ENCODE measurements at places on chromosomes 6 and 20.

GRCh38 chr6:111985202-111985731 is 68.6 kb upstream of the CCN6 start:
- DNase-seq, result no peak

DNA sequence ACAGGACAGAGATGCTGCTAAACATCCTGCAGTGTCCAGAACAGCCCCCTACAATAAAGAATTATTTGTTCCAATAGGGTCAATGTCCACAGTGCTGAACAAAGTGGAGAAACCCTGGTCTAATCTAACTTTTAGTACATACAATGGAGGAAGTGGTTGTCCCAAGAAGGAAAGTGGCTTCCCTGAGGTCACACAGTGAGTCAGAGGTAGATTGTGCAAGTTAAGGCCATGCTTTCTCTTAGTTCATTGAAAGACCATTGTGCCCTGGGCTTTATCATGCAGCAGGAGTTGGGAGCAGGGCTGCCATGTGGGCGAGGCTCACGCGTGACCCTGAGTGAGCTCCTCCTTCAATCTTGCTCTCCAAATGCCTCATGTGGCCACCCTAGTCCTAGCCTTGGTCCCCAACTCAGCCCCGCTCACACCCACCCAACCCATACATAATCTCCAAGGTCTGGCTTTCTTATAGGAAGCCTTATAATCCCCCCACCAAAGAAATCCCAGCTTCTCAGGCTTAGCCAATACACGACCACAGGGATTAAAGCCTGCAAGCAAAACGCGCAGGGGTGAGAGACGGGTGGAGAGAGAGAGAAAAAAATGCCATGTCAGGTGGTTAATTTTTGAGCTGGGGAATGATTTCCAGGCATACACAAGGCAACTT is 19.9 kb downstream of the SLC13A3 start:
- DNase-seq, result no peak

- DNase-seq, result no peak
These were observed 160.5 kb upstream of the LAMP5 start for GRCh38 chr20:9353916-9354276.

- DNase-seq, result peak; percentile 92
These were observed 23.1 kb upstream of the DNAAF9 start for GRCh38 chr20:3430376-3431069.

DNA sequence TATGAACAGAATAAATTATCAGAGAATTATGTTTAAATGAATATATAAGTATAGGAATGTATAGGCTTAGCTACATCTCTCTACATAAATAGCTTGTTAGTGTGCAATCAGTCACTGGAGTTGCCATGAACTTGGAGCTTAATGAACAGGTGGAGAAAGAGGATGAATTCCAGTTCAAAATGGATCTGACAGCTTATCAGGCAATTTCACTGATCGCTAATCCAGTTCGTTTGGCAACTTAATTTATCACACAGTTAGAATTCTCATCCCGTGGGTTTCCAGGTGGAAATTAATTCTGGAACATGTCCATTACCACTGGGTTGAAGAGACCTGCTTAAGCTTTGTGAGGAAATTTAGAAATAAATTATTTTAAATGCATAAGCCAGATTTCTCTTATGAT is 118.1 kb downstream of the MACROD2 start:
- no peak for DNase-seq

- no peak for DNase-seq
These were observed 125.2 kb downstream of the PTPRK start for GRCh38 chr6:128395188-128395587.

GRCh38 chr6:34207695-34208443 is 28.8 kb upstream of the HMGA1 start:
- DNase-seq, result no peak

GRCh38 chr6:63597141-63598048 is 25.1 kb downstream of the LOC128125822 start:
- DNase-seq, result no peak

- DNase-seq, result no peak
These were observed 120.7 kb upstream of the CCDC28A start for GRCh38 chr6:138652824-138653223.

DNA sequence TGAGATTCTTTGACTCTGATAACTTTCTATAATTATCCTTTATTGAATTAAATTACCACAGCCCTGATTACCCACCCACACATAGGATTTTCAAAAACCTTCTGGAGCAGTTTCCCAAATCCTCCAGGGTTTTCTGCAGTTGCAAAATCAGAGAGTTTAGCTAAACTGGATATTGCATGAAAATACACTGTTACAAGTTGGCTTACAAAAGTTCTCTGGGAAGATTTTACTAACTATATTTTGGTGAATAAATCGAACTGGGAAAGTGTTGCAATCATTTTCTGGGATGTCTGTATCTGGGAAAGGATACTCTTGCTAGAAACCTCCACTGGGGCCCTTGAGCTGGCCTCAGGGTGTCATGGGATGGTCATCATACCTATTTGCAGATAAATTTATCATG is 97.6 kb upstream of the STMND1 start:
- DNase-seq, result no peak

DNA sequence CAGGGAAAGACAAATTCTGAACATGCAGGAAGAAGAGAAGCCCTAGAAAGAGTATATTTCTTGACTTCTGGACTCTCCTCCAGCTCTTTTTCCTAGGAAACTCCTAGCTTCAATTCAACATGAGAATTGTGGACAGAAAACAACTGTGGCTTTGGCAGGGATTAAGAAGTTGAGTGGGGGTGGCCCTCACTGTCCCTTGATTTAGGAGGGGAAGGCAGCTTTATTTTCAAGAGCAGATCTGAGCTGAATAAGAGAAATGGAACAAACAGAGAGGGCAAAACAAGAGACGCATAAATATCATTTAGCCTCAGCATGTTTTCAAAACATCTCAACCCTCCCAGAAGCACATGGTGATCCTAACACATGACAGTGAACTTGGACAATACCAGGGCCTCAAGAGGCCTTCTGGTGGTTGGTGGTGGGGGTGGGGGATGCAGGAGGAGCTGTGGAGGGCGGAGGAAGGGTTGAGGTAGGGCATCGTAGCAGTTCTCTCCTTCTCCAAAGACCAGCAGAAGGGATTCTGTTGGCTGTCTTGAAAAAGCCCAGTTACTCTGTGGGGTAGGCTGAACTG is 21.1 kb upstream of the TAGAP start:
- no peak for DNase-seq

GRCh38 chr20:4867051-4867450 is 134.3 kb downstream of the SLC23A2 start:
- DNase-seq, result no peak

GRCh38 chr6:120903836-120904235 is 430.4 kb downstream of the TBC1D32 start:
- DNase-seq, result no peak

GRCh38 chr6:35727231-35727934 is 9.4 kb upstream of the ARMC12 start:
- no peak for DNase-seq

- no peak for DNase-seq
These were observed 17.7 kb downstream of the WFDC2 start for GRCh38 chr20:45487231-45487635.

GRCh38 chr20:25081730-25082497 is at the start of gene VSX1:
Gene VSX1, minus strand, starts transcription at chr20:25082141. Its CDS starts 45 bp downstream, at chr20:25082096.
- DNase-seq, result no peak

- no peak for DNase-seq
These were observed 141.3 kb upstream of the HMGN3 start for GRCh38 chr6:79375635-79376337.

GRCh38 chr6:150176659-150177058 is 33.8 kb downstream of the PPP1R14C start:
- DNase-seq, result no peak

DNA sequence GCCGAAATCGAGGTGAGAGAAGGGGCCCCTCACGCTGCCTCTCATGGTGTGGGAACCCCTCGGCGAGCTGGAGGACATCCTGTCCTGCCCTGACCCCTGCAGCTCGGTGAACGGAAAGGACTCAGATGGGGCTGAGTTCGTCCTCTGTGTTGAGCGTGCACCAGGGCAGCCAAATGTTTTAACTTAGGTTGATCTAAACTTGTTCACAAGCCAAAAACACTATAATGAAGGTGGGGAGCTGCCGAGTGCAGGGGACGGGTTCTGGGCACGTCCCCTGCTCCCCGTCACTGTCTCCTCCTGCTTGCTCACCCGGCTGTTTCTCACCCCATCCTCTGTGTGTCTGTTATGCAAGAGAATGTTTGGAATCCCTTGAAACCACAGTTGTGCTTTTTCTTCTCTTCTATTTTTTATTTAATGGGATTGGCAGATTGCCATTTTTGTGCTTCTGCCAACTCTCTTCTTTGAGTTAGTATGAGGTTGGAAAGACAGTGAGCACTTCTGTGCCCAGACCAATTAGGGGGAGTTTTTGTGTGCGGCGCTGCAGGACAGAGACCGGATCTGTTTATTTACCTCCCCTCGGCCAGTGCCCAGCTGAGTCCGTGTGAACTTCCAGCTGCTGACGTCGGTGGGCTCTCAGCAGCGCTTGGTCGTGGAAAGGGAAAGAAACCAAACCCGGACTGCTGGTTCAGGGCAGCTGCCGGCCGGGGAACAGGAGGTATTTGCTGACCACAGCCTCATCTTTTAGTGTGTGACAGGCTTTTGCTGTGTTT is 158.1 kb downstream of the DTNBP1 start:
- DNase-seq, result no peak

DNA sequence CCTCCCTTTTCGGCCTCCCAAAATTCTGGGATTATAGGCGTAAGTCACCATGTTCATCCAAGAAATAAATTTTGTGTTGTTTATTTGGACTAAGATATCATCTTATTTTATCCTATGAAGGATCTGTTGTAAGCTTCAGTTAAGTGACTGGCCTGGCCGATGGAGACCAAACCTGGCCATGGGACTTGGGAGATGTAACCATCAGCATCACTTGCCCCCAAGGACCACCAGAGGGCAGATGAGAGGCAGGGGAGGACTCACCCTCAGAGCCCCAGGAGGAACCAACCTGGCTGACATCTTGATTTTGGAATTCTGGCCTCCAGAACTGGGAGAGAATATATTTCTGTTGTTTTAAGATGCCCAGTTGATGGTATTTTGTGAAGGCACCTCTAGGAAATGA is 266.7 kb downstream of the CDH26 start:
- DNase-seq, result no peak

DNA sequence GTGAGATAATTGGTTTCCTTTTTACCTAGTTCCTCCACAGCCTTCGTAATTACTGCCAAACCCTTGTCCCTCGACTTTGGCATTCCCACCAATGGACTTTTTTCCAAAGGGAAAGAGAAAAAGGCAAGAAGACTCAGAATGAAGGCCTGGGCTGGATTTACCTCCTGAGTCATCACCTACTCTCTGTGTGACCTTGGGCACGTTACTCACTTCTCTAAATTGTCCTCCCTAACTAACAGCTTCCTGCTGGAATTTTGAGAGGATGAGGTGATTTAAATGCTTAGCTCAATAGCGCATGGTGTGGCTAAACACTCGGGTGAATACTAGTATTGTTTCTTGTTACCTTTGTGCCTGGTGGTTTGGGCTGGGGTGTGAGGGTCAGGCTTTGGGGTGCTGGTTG is 146.6 kb downstream of the DHX35 start:
- DNase-seq, result no peak

DNA sequence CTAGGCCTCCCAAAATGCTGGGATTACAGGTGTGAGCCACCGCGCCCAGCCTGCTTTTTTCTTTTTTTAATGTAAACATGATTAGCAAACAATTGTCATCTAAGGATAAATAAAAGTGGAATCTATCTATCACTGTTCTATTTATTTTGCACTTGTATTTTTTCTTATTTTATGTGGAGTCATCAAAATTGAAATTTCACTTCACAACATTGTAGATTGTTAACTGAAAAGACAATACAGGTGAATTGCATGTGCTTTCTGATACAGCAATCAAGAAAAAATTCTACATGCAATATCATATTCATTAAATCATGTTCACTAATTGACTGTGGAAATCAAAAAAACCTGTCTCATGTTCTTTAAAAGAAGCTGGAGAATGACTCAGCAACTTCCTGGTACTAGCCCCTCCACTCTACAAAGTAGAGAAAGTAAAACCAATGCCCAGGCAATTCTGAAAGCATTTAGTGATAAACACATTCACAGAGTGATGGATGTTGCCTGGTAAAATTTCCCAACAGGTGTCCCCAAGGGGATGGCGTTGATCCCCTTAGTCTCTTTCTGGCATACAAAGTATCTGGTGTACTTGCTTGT is 10.7 kb upstream of the RFX6 start:
- DNase-seq, result no peak

DNA sequence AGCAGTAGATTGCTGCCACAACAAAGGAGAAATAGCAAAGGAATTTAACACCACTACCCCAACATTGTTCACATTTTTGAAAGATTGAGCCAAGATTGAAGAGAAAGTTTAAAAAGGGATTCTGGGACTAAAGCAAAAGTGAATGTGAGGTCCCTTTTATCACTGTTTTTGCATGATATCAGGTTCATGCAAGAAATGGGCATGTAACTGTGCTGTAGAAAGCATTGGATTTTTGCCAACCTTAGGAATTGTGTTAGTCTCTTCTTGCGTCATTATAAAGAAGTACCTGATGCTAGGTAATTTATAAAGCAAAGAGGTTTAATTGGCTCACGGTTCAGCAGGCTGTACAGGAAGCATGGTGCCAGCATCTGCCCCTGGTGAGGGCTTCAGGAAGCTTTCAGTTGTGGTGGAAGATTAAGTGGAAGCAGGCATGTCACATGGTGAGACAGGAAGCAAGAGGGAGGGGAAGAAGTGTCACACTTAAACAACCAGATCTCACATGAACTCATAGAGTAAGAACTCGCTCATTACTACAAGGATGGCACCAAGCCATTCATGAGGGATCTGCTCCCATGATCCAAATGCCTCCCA is 4.6 kb upstream of the GJB7 start:
- DNase-seq, result peak; percentile 10

DNA sequence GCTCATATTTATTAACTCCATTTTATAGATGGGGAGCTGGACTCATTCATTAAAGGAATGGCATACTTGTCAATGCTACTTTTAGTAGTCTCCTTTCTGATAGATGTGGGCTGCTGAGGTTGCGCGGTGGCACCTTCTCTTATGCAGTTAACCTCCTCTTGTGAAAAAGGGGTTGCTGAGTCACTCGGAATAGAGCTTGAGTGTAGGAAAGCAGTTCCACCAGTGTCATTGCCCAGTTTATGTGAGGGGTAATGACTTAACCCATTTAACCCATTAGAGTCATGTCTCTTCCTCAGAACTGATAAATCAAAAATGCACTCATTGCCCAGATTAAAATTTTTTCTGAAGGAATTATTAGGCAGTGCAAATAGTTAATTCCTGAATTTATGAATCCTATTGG is 6.3 kb downstream of the MAPK14 start:
- peak; percentile 77 for DNase-seq

GRCh38 chr20:19743640-19743995 is 14.4 kb upstream of the RIN2 start:
- DNase-seq, result peak; percentile 86

- no peak for DNase-seq
These were observed 126.8 kb downstream of the HIVEP1 start for GRCh38 chr6:12138936-12139335.

DNA sequence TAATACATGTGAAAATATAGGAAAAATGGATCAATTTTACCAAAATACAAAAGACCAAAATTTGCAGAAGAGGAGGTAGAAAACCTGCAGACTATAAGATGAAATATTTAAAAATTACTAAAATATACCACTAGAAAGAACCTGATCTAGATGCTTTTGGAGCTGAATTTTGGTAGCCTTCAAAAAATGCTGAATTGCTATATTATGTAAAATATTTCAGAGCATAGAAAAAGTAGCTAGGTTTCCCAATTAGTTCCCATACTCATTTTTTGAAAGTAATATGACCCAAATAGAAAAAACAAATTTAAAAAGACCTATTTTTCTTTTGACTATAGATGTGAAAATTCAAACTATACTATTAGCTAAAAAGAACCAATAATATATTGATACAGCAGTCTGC is 3.6 kb upstream of the EPPIN start:
- no peak for DNase-seq

GRCh38 chr6:45293306-45293705 is 34.8 kb upstream of the RUNX2 start:
- DNase-seq, result no peak
